ENCODE measurements at places on chromosomes 2 and 18. TPM values are rescaled to one million over a fixed set of nuclear protein-coding genes. Genes with fewer than 3 reads are reported as not detected.

CCDC178 gene
- total RNA-seq, result not detected

PDE11A gene
- total RNA-seq, result 3.2 TPM

ANKRD23 gene
- 1.4 TPM for total RNA-seq

AQP4 gene
- 0.16 TPM for total RNA-seq

NPPC gene
- not detected for total RNA-seq

TEX44 gene
- total RNA-seq, result not detected

GALNT13 gene
- total RNA-seq, result 0.40 TPM

DUSP2 gene
- 5.1 TPM for total RNA-seq

CCDC85A gene
- 0.40 TPM for total RNA-seq

TGFA gene
- 25.8 TPM for total RNA-seq

FOXD4L1 gene
- total RNA-seq, result not detected

SOWAHC gene
- 35.7 TPM for total RNA-seq

HOXD3 gene
- total RNA-seq, result 3.2 TPM

All from colonic mucosa (tissue), 4 donors.